NCI-H2081 (cell line): ENCODE measurements at places on chromosomes 7 and 10.

GRCh38 chr10:3249307-3249889 lies 76.8 kb upstream of the PITRM1 start:
- DNase-seq = no peak

GRCh38 chr10:70312972-70313371 lies 29.2 kb upstream of the NPFFR1 start:
- DNase-seq = no peak

- no peak for DNase-seq
Measured at GRCh38 chr10:6603142-6604125, 23.4 kb upstream of the PRKCQ start.

DNA sequence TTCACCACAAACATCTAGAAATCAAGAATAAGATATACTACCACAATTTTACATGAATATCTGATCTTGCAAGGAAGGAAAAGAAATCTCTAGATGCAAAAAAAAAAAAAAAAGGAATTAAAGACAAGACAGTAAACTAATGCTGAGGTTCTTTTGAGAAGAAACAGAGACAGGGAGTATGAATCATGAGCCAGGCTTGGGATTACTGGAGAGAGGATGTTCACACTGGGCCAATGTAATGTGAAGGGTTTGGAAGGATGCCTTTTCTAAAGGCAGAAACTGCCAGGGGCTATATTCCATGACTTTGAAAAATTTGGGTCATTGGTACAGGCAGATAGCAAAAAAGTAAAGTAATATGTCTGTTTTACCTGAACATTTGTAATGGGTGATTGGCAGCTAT lies 573.0 kb upstream of the IGFBP3 start:
- no peak for DNase-seq

DNA sequence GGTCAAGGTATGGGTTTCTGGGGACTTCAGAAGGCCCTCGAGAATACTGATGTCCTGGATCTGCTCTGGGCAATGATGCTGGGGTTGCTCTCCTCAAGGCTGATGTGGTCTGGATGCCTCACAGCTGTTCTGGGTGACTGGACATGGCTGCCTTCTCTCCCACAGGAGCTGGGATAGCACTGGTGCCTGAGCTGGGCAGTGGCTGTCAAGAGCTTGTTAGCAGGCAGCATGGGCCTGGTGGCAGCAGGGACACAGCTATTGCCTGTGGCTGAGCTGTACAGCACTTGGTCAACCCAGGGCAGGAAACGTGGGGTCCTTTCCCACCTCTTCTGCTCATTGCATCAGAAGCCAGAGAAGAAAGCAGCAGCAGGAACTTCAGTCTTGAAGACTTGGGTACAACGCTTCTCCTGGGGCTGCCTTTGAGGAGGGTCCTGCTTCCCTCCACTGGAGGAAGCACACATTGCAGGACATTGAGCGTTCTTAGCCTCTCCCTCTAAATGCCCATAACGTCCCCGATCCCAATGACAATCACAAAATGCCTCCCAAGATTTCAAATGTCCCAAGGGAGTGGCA lies 13.0 kb downstream of the ADCYAP1R1 start:
- no peak for DNase-seq
